Suprapubic skin (tissue), 4 donors: ENCODE measurements at places on chromosomes 12 and 14. TPM values are rescaled to one million over a fixed set of nuclear protein-coding genes. Genes with fewer than 3 reads are reported as not detected.

FOXN4 gene
- not detected for total RNA-seq

TSPAN19 gene
- total RNA-seq, result not detected

PRPF40B gene
- 16.1 TPM for total RNA-seq

PAX9 gene
- 0.62 TPM for total RNA-seq

GRCh38 chr12:132690112-132690511 is 2.7 kb downstream of the PXMP2 start:
- H3K4me3 ChIP-seq, result no peak overlapping the region
- DNase-seq, result no peak
- no peaks in the 10 kb centered on the region for H3K27me3 ChIP-seq
- no peaks in the 10 kb centered on the region for H3K36me3 ChIP-seq

GRCh38 chr12:101732318-101732717 is 6.9 kb downstream of the SYCP3 start:
- no peak overlapping the region for H3K27ac ChIP-seq
- DNase-seq, result no peak
- peaks cover 17% of the 10 kb centered on the region for H3K36me3 ChIP-seq
- no peaks in the 10 kb centered on the region for H3K4me1 ChIP-seq
- no peak overlapping the region for H3K4me3 ChIP-seq

GRCh38 chr12:105026411-105026810 is 40.3 kb downstream of the NOPCHAP1 start:
- peaks cover 13% of the 10 kb centered on the region for H3K4me1 ChIP-seq
- peaks cover 5% of the 10 kb centered on the region for H3K36me3 ChIP-seq
- H3K4me3 ChIP-seq, result no peak overlapping the region
- no peaks in the 10 kb centered on the region for H3K27me3 ChIP-seq
- H3K27ac ChIP-seq, result peak overlapping the region; percentile 28

DNA sequence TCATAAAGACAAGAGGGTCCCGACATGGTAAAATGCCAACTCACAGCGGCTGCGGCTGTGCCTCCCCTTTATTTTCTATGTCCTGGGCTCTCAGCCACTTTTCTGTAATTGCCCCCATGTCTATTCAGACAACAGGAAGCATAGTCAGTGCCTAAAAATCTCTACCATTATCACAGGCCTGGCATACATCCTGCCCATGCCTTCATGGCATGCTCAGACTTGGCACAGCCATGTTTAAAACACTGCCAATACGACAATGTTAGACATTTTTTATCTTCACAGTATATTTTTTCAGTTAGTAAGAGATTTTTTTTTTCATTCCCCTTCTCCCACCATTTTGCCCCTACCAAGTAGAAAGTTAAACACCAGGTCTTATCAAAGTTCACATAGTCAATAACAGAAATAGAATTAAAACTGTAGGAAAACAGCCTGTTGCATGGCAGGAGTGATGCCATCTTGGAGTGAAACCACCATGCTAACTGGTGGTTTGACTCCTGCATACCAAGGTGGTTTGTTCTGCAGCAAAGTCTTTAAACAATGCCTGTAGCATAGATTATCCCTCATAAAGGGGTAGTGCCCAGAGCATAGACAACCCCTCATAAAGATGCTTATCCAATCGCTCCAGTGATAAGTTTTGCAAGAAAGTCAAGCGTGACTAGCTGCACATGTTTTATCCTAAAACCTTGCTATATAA is 18.9 kb upstream of the CERS5 start:
- H3K27ac ChIP-seq, result peak overlapping the region; percentile 63
- H3K27me3 ChIP-seq, result no peaks in the 10 kb centered on the region
- no peak for DNase-seq
- H3K4me3 ChIP-seq, result no peak overlapping the region
- H3K36me3 ChIP-seq, result peaks cover 13% of the 10 kb centered on the region
- peaks cover 54% of the 10 kb centered on the region for H3K4me1 ChIP-seq

DNA sequence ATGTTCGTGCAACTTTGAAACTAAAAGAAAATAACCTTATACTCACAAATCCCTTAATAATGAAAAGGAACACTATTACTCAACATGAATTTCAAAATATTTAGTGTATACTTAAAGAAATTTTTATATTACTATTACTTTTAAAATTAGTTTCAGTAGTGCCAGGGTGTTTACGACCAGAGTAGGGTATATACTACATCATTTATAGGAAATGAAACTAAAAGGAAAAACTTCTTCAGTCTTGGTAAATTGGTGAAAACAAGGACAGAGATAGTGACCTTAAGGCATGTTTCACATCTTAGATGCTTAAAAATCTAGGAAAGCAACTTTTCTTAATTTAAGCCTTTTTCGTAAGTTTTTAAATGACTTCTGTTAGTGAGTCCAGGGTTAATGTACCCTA is 4.5 kb downstream of the USP15 start:
- H3K4me3 ChIP-seq, result no peak overlapping the region
- no peaks in the 10 kb centered on the region for H3K36me3 ChIP-seq
- no peaks in the 10 kb centered on the region for H3K27me3 ChIP-seq
- H3K27ac ChIP-seq, result no peak overlapping the region
- peaks cover 58% of the 10 kb centered on the region for H3K4me1 ChIP-seq
